ENCODE measurements at places on chromosomes 12 and 14. TPM values are rescaled to one million over a fixed set of nuclear protein-coding genes. Genes with fewer than 3 reads are reported as not detected.

Gene PFDN5
- 418 TPM for total RNA-seq

Gene LRP1-AS
- not detected for total RNA-seq

Gene NPAS3
- total RNA-seq, result 2.0 TPM

Gene SUOX
- 45.3 TPM for total RNA-seq

Gene CD27
- 1.1 TPM for total RNA-seq

Gene PLA2G1B
- not detected for total RNA-seq

Gene KCNJ8
- total RNA-seq, result 3.0 TPM

Gene OR6C2
- not detected for total RNA-seq

Gene C12orf54
- not detected for total RNA-seq

Gene RALGAPA1
- total RNA-seq, result 122 TPM

Gene KRT71
- total RNA-seq, result not detected

Gene GPR132
- 3.3 TPM for total RNA-seq

Gene SLCO1C1
- total RNA-seq, result 4.0 TPM

Gene C1QL4
- not detected for total RNA-seq

Gene CACNA2D4
- total RNA-seq, result 6.5 TPM

Gene OR6C75
- total RNA-seq, result not detected

- DNase-seq, result peak; percentile 42
These were observed 10.6 kb downstream of the CCDC88C start for GRCh38 chr14:91406982-91407381.

- peak; percentile 26 for DNase-seq
These were observed 620 bp upstream of the NID2 start for GRCh38 chr14:52069307-52070050.

DNA sequence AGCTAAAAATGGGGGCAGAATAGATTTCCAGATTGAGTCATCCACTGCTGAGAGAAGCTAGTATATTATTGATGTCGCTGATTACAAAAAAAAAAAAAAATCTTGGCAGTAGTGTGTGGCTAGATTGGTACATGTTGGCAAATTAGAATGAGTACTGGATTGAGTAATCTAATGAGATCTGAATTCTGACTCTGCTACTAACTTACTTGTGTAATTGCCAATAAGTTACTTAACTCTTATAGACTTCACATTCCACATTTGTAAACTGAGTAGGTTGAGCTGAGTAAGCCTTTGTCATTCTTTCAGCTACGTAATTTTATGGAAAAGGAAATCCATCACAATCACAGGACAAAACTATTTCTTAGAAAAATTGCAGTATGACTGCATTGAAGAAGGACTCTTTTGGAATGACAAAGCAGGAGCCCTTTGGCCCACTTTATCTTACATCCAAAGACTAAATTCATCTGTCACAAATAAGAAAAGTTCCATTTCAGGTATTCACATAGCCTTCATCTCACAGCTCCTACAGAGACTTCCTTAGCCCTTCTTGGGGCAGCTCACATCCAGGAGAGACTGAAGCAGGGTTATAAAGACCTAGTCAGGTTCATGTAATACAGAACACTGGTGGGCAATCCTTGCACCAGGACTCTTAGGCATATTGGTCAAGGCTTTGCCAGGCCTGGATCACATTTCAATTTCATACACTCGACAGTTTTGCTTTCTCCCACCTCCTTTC, 197.3 kb upstream of the CPNE8 start:
- DNase-seq, result no peak

- no peak for DNase-seq
These were observed 23.0 kb downstream of the BTBD6 start for GRCh38 chr14:105271224-105271890.

DNA sequence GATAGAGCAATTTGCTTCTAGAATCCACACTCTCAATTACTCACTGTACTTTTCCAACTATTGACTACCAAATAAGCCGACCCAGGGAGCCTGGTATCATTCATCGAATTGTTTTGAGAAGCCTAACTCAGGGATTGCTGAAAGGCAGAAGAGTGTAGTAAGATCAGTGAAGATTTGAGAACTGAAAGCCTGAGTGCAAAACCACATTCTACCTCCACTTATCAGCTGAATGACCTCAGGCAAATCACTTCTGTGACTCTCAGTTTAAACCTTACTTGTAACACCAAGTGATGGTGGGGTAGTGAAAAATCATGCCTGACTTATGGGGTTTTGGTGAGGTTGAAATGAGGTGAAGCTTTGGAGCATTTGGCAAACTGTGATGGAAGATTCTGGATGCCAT, 126.1 kb upstream of the MAX start:
- no peak for DNase-seq

DNA sequence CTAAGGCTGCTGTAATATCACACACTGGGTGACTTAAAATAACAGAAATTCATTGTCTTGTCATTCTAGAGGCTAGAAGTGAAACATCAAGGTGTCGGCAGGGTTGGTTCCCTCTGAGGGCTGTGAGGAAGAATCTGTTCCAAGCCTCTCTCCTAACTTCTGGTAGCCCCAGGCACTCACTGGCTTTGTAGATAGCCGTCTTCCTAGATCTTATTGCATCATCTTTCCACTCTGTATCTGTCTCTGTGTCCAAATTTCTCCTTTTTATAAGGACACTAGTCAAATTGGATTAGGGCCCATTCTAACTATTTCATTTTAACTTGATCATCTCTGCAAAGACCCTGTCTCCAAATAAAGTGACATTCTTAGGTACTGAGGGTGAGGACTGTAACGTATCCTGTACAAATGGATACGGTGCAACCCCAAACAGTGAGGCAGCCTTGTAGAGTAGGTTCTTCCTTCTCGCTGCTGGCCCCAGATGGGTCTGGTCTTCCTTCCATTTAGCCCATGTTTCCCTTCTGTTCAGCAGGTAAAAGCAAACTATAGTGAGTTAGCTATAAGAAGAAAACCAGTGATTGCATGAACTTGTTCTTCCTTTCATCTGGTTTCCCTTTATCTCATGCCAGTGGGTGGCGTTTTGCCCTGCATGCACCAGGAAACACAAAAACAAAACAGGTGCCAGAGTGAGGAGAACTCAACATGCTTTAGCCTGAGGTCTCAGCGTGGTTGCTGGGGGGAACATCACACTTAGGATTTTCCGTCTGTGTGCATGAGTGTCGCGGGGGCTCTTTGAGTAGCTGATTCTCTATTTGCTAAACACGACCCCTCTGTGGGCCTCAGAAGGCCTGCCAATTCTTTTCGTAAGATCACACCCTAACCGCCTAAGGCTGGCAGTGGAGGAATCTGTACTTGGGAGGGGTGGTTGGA, 19.5 kb downstream of the TTC9 start:
- DNase-seq, result peak; percentile 39

DNA sequence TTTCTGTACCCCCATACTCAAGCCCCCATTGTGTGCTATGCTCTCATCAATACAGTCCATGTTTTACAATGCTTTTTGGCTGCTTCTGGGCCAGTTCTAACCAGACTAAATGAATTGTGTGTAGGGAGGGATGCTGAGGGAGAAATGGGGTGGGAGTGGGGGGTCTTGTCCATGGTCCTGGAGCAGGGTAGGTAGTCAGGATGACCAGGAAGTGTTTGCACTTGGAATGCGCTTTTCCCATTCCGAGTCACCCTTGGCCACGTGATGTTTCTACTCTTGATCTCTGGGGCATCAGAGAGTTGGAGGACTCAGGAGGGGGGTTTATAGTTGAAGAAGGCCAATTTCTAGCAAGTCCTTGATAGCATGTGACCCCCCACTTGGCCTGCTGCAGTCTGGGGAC, 1.2 kb upstream of the SMIM41 start:
- DNase-seq, result no peak

GRCh38 chr14:22047115-22047514, 373.5 kb upstream of the OR4E1 start:
- DNase-seq, result no peak

DNA sequence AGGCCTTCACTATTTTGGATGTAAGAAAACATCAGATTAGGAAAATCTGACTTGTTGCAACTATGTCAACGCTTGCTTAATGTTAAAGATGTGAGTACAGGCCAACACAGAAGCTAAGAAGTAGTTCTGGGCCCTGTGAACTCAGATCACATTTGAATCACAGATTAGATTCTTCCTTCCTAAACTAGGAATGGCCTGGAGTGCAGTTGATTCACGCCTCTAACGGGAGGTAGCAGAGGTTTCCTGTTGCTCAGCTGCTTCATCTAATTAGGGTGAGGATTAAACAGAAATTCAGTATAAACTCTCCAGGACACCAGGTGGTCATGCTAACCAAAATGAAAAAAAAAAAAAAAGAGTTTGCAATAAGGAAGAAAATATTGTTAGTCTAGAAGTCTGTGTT, 314.3 kb downstream of the TRHDE start:
- DNase-seq, result no peak

GRCh38 chr14:61179796-61180398, 101.2 kb downstream of the TMEM30B start:
- DNase-seq, result no peak

- no peak for DNase-seq
These were observed 276.3 kb upstream of the CRY1 start for GRCh38 chr12:107369679-107370078.

DNA sequence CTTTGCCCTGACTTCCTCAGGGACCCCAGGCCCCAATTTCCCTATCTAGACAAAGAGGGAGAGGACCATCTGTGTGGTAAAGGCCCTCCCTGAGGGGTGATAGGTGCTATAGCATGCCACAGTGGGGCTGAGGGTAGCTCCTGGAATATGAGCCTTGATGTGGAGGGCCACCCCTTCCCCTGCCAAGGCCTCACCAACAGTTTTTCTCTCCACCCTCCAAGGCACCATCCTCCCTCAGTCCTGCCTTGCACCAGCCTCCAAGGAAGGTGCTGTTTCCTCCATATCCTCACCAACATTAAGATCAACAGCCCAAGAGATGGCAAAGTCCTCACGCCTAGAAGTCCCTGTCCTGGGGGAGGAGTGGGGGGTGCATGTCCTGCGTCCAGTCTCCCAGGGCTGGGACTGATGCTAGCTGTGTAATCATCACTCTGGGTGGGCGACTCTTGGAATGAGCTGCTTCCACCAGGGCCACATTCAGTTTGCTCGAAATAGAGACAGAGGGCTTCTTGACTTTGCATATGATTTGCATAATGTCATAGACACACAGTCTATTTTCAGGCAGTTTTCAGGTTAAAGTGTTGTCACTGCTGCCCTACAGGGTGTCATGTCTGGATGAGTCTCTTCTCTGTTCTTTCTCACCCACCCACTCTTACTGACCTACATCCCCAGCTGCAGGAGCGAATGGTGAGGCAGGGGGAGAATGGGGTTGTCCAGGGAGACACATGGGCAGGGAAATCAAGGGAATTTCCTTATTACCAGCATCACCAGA, 17.4 kb downstream of the ACVRL1 start:
- no peak for DNase-seq

- DNase-seq, result no peak
These were observed 460.1 kb downstream of the MED13L start for GRCh38 chr12:115817389-115817788.

- DNase-seq, result no peak
These were observed 21.2 kb downstream of the PEX5 start for GRCh38 chr12:7210642-7211151.

DNA sequence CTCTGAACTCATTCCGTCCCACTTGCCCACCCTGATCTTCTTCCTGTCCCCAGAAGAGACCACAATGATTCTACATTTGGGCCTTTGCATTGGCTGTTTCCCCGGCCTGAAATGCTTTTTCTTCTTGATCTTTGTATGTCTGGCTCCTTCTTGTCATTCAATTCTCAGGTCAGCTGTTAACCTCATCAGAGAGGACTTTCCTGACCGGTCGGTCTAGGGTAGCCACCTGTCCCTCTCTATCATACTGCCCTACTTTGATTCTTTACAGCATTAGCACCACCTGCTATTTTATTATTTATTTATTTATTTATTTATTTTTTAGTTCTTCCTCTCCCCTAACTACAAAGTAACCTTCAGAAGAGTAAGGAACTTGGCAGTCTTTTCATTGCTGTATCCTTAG, 84.3 kb downstream of the DYRK2 start:
- no peak for DNase-seq

DNA sequence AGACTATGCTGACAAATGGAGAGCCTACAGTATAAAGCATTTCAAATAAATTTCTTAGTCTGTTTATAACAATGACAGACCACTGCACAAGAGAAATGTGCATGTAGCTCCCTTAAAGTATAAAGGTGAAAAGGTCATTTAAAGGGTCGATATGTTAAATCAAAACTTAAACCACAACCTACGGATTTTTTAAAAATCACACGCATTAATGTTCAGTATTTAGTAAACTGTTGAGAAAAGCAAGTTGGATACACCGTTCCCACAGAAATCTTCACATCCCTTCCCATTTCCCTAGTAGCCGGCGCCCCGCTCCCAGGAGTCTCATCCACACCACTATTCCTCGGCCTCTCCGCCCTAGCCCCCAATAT, 614 bp downstream of the FKBP3 start:
- DNase-seq, result no peak

DNA sequence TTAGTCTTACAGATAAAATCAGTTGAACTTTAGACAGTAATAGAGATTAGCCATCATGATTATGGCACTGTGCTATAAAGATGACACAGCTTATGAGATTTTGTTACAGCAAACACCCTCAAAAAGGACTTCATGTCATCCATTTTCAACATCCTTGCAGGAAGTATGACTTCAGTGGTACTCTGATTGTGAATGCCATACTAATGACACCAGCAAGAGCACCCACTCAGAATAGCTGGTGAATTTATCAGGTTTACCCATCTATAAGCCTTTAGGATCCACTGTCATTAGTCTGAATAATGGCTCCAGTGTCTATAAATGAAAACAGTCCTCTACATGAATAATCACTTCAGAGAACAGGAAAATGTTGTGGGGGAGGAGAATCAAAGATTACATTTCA, 615.2 kb downstream of the RPS29 start:
- DNase-seq, result no peak

DNA sequence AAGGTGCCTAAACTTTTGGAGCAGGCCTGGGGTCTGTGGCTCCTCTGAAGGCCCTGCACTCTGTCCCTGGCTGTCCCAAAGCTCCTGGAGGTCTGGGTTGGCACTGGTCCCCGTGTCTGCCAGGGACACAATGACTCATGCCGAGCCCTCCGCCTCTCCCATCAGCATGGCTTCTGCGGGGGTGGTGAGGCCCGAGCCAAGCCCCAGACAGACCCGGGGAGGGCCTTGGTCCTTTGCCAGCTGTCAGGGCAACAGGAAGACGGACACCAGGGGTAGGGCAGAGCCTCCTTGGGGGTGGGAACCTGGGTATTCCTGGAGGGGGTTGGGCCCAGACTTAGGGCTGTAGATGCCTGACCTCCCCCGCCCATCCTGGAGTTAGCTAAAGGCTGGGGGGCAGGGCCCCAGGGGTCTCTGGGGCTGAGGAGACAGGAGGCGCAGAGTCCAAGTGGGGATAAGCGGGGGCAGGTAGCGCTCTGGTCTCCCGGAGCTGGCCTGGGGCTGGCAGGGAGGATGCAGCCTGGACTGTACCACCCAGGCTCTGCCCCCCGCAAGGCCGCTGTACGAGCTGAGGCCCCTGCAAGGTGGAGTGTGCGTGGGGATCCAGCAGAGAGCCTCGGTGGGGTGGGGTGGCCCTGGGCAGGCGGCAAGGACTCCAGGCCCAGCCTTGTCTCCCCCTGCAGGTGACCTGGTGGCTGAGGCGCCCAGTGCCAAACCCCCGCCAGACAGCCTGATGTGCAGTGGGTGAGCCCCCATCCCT, 16.4 kb upstream of the PUS1 start:
- peak; percentile 42 for DNase-seq
